ENCODE measurements at places on chromosomes 3 and 15.

GRCh38 chr3:126316031-126316461 lies 41.2 kb downstream of the KLF15 start:
- no peak for DNase-seq

DNA sequence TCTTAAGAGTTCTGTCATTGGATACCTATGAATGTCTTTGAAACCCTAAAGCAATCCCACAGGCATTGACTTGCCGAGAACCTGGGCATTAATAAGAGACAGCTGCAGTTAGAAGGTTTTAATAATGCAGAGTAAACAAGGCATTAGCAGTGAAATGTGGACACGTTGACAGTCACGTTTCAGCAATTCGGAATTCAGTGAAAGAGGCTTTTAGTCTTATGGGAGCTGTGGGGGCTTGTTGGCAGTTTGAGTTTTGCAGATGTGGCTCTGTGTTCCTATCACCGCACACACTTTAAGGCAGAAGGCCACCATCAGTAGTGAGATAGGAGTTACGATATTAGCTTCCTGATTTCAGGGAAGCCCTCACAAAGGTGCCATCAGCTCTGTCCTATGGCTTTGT lies 145.2 kb upstream of the NUDT16 start:
- DNase-seq: no peak

GRCh38 chr3:13685721-13686120 lies 136.8 kb downstream of the FBLN2 start:
- DNase-seq: no peak

- DNase-seq: no peak
Observed at GRCh38 chr3:114649331-114649730, 355.5 kb downstream of the TIGIT start.

GRCh38 chr3:117611211-117611610 lies 901.6 kb downstream of the TUSC7 start:
- DNase-seq: no peak

GRCh38 chr15:84812842-84813241 lies 4.3 kb upstream of the ALPK3 start:
- DNase-seq: no peak

DNA sequence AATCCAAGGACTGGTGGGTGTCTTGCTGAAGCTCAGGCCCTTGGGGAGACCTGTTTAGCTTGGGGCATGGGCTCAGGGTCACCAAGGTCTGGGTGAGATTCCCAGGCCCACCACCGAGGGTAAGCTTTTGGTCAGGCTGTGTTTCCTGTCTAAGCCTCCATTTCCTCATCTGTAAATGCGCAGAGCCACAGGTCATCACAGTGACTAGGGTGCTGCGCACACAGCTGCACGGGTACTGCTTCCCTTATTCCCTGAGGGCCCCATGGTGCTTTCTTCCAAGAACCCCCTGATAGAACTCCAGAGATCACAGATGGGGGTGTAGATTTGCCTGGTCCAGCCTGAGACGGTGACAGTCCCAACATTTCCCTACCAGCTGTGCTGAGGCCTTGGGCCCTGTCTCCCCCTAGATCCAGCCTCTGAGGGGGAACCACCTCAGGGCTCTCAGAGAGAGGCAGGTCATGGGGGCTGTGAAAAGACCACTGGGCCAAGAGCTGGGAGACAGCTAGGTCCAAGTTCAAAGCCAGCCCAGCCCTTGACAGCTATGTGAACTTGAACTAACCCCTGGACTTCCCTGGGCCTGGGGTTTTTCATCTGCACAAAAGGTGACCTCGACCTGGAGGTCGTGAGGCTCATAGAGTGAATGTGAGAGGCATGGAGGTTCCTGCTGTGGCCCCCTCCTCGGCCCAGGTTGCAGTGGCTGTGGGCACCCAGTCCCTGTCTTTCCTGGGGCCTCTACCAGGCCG lies 60.7 kb downstream of the SEMA3G start:
- no peak for DNase-seq

DNA sequence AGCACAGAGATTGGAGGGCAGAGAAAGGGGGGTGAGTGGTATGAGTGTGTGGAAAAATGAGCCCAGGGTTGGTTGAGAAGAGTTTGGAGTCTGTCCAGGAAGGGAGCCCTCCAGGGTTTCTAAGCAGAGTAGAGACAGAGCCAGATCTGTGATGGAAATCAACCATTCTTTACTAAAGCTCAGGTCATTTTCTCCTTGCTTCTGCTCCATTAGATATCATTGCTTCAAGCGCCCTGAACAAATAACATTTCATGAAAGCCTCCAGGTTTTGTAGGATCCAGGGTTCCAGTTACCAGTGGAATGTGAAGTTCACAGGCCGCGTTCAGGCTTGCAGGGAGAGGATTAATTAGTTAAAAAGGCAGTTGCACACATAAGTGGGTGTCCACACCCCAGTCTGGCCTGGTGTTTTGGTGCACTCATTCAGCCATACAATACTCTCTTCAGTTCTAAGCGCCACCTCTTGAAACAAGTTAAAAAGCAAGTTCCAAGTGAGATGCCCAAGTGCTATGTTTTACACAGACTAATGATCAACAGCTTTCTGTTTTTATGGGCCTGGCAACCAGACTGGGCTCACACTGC lies 16.4 kb upstream of the BOC start:
- DNase-seq: no peak

DNA sequence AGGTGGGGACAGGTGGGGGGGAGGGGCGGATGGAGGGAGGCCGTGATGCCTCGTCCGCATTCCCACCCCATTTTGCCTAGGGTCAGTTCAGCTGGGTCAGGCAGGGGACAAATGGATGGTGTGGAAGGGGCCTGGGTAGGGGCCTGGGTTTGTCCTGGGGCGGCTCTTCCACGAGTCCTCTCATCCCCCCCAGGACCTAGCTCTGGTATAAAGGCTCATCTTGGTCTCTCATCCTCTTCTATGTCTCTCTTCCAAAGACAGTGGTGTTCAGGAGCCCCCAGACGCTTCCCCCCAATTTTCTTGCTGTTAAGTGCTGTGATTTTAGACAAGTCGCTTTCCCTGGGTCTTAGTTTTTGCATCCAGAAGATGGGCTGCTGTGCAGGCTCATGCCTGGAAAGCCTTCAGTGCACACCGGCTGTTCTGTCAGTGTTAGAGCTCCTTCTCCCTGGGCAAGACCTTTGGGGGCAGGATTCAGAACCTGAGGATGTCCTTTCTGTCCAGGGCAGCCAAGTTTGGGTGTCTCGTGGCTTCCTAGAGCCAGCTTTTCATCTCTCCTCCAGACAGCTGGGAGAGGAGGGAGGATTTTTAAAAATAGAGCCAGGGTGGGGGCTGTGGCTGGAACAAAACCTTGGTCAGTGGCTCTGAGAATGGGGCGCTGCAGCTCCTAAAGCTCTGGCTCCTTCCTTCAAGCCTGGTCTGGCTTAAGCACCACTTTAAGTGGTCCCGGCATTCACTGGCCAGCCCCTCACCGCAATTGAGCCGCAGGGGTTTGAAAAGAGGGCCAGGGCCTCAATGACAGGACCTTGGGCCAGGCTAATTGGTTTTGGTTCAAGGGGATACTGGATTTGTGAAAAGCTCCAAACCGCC lies 37.7 kb upstream of the POLG start:
- DNase-seq: no peak

DNA sequence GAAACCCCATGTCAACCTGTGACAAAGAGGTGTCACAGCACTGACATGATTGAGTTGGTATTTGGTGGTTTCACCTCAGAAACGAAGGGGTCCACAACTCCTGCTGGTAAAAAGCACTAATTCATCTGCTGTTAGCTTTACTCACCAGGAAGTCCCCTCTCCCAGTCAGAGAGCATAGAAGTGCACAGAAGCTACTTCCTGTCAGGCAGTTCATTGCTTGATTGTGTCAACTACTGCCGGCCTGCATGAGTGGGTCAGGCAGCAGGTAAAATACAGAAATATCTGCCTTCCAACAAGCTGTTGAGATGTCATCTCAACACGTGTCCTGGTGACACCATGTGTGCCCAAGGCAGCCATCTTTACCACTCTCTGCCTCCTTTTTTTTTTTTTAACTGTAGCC lies 596.6 kb upstream of the NR2F2 start:
- DNase-seq: no peak
